IPS DF 19.7 (cell line): ENCODE measurements at places on chromosomes 3 and 15.
A peak's percentile ranks its signal among the peaks of the same experiment; 100 is the strongest.

- DNase-seq: no peak
These were observed 95.4 kb downstream of the LSM3 start for GRCh38 chr3:14273901-14274611.

DNA sequence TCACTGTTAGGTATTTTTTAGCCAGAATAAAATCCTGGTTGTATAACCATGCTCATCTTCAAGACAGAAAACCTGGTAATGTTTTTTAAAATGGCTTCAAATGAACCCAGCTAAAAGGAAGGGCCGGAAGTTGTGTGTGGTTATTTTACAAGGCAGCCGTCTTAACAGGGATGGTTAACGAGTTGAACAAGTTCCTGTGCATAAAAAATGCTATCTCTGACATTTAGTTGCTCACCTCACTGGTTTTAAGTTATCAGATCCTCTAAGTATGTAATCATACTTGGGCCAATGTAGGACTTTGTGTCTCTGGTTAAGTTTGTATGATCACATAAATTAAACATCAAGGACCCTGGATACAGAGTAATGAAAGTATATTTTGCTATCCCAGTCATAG, 2.1 kb downstream of the ATP11B start:
- no peak for DNase-seq

- no peak for DNase-seq
These were observed 549.5 kb downstream of the DIPK2A start for GRCh38 chr3:144521131-144521530.

GRCh38 chr3:196970547-196971093, 2.0 kb upstream of the PIGZ start:
- DNase-seq: no peak

- no peak for DNase-seq
These were observed 1.1 kb downstream of the CLCN2 start for GRCh38 chr3:184360070-184360928.

DNA sequence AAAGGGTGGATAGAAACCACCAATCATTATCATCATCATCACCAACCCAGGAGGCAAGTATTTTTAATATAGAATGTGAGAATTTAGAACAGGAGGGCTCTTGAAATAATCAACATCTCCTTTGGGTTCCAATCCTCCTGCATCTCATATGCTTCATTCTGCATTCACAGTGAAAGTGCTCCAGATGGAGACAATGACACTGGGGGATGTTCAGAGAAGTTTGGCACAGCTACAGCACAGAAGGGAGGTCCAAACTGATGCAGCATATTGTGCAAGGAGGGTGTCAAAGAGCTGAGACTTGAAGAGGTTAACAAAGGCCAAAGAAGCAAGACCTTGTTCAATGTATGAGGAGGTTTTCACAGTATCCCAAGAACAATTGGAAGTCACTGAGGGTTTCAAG, 767.1 kb downstream of the NTRK3 start:
- no peak for DNase-seq

DNA sequence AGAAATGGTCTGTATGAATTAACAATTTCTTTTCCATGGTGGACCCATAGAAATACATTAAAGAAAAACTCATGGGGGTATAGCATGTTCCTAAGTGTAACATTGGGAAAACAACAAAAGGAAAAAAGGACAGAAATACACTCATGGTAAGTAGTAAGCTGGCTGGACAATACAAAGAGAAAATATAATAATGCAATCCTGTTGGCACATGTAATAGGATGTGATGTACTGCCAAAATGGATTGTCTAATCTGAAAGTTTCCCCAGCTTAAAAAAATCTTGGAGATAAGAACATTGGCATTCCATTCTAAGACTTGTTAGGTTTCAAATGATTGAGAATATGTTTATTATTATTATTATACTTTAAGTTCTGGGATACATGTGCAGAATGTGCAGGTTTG, 128.1 kb downstream of the MBNL1 start:
- no peak for DNase-seq

DNA sequence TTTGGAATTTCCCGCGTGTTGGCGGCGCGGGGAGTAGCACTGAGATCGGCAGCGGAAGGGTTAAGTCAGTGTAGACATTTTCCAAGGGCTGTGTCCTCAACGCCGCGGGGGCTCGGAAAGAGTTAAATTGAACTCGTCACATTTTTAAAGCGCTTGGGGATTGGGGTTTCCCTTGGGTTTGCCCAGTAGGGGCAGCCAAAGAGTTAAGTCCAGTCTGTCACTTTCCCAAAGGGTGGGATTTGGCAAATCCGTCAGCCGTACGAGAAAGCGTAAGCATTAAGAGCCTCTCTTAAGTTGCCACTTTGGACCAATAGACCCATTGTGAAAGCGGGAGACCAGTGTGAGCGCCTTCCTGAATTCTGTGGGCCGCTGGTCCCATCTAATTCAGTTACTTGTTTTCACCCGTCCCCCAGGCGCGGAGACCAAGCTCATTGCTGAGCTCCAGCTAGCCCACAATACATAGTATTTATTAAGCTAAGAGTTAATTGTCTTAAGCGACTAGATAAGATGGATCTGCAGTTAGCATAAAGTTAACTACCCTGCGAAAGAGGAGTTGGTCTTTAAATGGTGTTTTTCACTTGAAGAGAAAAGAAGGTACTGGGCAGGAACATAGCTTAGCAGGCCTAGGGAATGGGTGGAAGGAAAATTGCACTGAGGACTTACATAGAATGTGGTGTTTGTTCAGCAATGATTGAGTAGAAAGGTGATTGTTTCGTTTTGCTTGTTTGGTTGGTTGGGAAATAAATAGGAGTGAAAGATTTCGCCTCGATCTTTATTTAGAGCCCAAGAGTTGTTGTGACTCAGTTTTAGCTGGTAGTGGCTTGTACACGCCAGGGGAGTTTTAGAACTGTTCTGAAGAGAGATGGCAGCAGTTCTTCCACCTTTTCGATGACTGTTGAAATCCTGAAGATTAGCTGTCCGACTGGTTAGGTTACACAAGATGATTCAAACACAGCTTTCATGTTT, 932 bp downstream of the ARL8B start:
- DNase-seq: peak; percentile 17

DNA sequence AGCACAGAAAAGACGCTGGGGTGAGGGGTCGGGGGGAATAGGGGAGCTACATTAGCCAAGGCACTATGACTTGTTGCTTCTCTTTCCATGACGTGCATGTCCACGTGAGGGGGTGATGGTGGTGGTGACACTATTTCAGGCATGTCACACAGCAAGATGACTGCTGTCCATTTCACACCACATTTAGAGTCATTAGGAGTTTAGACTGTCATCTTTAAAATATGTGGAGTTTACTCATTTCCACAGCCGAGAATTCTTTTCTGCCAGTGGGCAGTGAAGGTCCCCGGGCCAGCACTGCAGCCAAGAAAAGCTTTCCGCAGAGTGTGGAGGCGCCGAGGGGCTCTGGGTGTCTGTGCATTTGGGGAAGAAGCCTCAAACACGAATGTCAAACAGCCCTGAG, 954 bp upstream of the DGKG start:
- no peak for DNase-seq

- no peak for DNase-seq
These were observed 15.1 kb downstream of the CCDC33 start for GRCh38 chr15:74251131-74251811.

DNA sequence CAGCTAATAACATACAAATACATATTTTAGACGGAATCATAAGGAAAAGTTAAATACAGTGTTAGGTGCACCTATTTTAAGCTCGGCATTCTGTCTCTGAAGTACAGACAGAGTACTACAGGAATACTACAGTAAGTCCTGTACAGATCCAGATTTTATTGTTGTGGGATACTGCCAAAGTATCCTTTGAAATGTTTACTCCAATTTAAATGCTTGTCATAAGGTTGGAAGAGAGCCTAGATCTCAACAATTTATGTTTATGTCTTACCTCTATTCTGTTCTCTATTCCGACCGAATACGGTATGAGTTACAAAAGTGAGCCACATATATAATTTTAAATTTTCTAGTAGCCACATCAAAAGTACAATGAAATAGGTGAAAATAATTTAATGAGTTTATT, 25.3 kb downstream of the PLD1 start:
- DNase-seq: no peak

- no peak for DNase-seq
These were observed 147.9 kb upstream of the RORA start for GRCh38 chr15:61376961-61377360.

DNA sequence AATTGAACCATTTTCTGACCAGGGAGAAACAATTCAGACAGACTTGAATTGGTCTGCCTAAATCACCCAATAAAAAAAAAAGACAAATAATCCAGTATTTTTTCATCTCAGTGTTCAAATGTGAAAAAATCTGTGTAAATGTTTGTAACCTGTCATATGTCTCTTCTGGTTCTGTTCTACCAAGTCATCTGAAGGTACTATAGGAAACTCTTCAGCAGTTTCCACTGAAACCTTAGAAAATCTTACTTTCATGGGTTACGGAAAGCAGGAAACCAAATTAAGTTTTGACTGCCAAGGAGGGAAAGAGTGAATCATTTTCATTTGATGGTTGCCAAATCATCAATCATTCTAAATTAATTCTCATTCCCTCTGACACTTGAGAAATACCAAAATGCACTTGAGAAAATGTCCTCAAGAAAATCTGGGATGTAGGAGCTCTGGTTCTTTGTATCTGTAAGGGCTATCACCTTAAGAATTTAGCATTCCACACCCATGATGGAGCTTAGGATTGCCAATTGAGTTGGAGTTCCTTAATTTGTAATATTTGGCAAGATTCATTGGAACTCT, 278.2 kb upstream of the KCNH8 start:
- no peak for DNase-seq

DNA sequence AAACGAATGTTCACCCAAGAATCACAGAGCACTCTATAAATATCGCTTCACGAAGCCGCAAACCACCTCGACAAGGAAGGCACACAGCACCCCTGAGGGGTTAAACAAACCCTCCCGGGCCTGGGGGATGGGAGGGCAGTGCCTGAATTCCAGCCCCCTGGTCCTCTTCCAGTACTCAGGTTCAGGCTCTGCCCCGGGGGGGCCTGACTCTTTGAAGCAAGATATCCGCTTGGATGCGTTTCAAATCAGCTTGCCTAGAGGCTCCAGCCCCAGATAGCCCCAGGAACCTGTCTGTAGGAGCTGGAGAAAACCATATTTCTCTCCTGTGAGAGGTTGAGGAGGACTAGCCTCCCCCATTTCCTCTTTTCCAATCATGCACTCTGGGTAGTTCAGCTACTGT, 194.7 kb downstream of the WNT5A start:
- DNase-seq: no peak

- no peak for DNase-seq
These were observed 16.9 kb upstream of the LRRC31 start for GRCh38 chr3:169886671-169887070.
